KBM-7 (cell line): ENCODE measurements at places on chromosomes 1 and 21.

GRCh38 chr1:228889289-228889688, 154.0 kb downstream of the RHOU start:
- DNase-seq: no peak

GRCh38 chr1:231940701-231941100, 314.1 kb downstream of the DISC1 start:
- DNase-seq: no peak

DNA sequence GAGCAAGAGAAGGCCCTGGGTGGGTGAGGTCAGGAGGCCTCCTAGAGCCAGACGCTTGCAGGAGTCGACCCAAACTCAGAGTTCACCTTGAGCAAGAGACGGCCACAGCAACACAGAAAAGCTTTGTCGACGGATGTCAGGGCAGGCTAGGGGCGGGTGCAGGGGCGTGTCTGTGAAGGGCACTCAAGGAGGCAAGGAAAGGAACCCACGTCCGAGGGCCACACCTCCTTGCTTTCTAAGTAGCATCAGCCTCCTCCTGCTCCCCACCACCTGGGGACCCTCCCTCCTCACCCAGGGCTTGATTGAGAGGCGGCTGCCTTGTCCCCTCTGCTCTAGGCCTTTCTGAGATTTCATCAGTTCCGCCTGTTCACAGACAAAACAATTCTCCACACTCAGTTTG, 92.1 kb downstream of the OMA1 start:
- no peak for DNase-seq

DNA sequence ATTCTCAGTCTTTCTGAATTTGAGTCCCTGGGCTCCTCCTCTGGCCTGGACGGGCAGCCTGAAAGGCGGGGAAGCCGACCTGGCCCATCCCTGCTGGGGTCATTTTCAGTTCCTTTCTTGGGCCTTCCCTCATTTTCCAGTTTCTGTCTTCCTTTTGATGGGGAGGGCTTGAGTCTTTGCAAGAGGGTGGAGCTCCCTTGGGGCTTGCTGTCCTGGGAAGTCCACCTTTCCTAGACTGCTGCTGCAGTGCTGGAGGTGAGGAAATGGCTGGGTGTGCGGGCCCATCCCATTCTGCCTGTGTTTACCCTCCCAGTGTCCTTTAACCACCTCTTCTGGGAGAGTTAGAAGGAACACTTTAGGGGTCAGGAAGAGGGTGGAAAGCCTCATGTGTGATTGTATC, 40.4 kb upstream of the SYNC start:
- no peak for DNase-seq

DNA sequence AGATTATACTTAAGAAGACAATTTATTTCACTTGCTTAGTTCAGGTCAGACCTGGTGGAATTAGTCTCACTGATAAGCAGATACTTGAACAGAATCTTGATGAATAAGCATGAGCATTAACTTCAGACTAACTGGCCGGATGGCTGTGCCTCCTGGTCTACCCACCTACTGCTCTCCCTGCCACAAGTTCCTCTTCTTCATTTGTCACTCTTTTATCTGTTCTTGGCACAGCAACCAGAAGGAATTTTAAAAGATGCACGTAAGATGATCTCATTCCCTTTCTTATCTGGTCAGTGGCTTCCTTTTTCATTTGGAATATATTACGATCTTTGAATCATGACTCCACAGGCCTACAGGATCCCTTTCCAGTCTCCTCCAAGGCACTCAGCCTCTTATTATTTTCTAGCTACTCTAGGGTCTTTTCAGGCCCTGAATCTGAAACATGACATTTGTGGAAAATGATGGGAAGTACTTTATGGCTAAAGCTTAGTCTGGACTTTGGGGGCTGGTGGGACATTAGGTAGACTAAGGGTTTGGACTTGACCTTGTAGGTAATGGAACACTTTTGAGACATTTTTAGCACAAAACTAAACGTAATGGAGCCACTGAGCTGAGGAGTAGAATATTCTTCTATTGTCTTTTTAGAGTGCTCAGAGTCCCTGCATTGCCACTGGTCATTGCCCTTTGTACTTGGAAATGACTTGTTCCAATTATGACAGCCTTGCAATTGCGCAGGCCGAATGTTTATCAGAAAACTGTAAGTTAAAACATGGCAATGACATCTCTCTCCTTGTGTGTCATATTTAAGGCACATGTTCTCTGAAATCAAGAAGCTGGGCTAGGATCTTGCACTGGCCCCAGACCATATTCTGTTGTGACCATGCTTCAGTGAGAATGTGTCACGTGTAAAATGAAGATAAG, 16.0 kb downstream of the ST6GALNAC3 start:
- DNase-seq: peak; percentile 28

DNA sequence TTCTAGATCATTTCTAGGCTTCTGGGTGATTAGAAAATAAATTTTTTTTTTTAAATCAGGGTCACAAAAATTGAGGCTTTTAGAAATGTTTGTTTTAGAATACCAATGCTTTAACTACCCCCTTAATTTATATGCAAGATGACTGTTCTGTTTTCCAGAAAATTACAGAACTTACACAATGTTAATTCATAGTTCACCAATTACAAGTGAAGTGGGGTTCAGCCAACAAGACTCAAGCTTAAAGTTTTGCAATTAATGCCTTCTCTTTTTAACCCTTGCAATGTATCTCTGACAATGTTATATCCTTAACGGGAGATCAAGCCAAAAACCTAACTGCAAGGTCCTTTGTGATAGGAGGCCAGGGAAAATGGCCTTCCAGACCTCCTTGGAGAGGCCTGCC, 5.6 kb downstream of the PRELP start:
- no peak for DNase-seq

- no peak for DNase-seq
Measured at GRCh38 chr21:41560661-41561158, 52.8 kb upstream of the TMPRSS2 start.

DNA sequence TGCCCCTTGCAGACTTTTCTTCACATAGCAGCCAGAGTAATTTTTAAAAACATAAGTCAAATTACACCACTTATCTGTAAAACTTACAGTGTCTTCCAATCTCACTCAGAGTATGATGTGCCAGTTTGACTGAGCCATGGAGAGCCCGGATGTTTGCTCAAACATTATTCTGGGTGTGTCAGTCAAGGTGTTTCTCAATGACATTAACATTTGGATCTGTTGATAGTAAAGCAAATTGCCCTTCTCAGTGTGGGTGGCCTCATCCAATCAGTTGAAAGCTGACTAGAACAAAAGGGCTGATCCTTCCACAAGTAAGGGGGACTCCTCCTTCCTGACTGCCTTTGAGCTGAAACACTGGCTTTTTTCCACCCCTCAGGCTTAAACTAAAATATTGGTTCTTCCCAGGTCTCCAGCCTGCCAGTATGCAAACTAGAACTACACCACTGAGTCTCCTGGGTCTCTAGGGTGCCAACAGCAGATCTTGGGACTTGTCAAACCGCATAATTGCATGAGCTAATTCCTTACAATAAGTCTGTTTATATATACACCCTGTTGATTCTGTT, 157.9 kb upstream of the CTTNBP2NL start:
- no peak for DNase-seq

- no peak for DNase-seq
Measured at GRCh38 chr1:10765734-10766478, 30.5 kb downstream of the CASZ1 start.

GRCh38 chr1:42940851-42941639, 17.6 kb downstream of the SLC2A1 start:
- DNase-seq: no peak

DNA sequence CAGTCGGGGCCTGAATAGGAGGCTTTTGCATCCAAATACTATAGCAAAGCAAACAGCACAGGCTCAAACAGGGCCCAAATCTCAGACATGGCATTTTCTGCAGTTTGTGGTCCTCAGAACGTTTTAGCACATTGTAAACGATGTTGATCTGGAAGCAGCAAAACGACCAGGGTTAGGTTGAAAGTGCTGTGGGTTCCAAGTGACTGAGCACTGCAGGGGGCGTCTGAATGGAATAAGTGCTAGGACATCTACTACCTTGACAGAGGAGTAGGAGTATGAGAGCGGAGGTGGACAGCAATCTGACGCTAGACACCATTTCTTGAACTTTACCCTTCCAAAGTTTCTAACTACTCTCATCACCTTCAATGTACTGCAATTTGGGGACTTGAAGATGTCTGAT, 214.9 kb downstream of the BARHL2 start:
- DNase-seq: no peak

DNA sequence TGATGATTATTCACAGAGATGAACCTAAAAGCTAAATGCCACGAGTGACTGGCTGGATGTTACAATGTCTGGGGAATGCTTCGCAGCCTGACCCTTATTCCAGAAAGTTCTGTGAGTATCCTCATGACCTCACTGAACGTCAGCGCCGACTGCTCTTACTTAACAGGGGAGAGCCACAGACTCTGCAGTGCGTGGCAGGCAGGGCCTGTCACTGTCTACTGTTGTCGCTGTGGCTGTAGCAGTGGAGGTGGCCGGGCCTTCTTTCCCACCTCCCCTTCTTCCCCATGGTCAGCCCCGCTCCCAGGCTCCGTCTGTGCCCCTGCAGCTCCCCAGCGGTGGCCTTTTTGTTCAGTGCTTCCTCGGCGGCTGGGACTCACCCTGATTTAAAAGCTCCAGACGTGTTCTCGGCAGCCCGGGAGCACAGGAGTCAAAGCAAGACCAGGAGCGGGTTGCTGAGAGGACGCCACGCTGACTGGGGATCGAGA, 52.2 kb upstream of the TARBP1 start:
- DNase-seq: no peak

DNA sequence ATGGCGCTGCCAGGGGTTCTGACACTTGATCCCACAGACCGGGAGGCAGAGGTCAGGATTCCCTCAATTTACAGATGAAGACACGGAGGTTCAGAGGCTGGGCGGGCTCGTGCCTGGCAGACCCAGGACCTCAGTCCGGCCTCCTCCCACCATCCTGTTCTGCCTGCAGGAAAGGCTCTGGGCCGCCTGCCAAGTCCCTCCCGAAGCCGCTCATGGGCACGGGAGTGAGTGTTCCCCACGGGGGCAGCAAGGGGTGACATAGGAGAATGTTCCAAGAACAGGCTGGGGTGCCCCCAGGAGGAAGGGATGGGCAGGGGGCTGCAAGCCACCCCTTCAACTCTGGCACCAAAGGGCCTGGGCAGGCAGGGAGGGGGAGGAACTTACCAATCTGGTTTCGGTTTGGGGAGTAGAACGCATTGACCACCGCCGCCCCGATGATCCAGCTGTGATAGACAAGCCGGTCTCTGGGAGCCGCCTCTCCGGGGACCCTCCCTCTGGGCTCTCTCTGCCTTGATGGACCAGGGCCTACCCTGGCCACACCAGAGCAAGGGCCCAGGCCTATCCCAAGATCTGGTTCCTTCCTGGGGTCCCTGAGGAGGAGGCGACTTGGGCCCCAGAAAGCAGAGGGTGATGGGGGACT, 7.5 kb downstream of the PRXL2B start:
- DNase-seq: peak; percentile 23

GRCh38 chr1:236914375-236914774, 89.9 kb downstream of the MT1HL1 start:
- no peak for DNase-seq

- no peak for DNase-seq
Measured at GRCh38 chr1:162207862-162208261, 138.4 kb downstream of the NOS1AP start.

- no peak for DNase-seq
Measured at GRCh38 chr1:175891783-175892309, 148.5 kb upstream of the TNR start.

DNA sequence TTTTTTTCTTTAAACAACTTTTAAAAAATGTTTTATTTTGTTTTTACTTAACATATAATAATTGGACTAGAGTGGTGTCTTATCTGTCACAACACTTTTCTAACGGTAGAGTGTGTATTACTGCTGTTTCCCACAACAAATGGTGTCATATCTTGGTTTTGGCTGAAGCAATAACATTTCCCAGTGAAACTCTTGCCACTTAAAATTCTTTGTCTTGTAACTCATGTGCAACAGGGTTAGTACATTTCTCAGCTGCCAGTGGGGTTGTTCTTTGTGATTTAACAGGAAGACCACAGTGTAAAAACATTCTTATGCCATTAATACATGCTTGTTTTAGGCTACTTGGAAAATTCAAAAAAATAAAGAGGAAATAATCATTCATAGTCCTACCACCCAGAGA, 43.5 kb downstream of the ALPL start:
- DNase-seq: peak; percentile 28

DNA sequence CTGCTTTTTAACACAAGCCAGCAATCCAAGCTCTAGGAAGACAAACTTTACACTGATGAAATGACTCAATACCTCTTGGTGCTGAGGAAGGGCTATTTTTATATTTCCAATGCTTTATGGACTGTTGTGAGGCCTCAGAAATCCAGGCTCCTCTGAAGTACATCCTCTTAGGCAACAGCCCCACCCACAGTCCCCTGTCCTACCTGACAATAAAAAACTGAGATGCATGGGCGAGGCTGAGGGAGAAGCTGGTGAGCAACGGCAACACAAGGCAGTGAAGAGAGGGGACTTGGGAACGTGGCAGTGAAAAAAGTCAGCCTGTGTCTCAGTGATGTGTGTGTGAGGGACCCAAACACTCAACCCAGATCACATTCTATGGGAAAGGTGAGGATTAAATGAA, 10.1 kb upstream of the CPT2 start:
- no peak for DNase-seq

- DNase-seq: peak; percentile 82
Measured at GRCh38 chr1:180208264-180208663, 21.8 kb upstream of the LHX4 start.

GRCh38 chr1:145891587-145892485, 6.2 kb upstream of the ANKRD35 start:
- peak; percentile 93 for DNase-seq

DNA sequence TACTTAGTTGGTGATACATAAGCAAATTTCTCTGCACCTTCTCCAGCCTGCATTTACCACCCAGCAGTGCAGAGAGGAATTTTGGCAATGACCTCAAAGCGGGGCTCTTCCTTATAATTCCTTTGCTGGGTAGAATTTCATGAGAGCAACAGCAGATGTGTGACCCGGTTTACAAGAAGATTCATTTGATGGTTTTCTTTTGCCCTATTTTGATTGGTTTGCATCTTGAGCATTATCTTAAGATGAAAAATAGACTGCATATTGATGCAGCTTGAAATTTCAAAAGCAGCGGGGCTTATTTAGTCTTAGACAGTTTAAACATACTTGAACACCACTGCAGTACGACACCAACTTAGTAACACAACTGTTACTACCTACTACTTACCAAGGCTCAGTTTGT, 378.9 kb downstream of the TTLL7 start:
- no peak for DNase-seq

- DNase-seq: no peak
Measured at GRCh38 chr1:162303004-162303344, 73.7 kb downstream of the SPATA46 start.
